ENCODE measurements at places on chromosomes 4 and X.

DNA sequence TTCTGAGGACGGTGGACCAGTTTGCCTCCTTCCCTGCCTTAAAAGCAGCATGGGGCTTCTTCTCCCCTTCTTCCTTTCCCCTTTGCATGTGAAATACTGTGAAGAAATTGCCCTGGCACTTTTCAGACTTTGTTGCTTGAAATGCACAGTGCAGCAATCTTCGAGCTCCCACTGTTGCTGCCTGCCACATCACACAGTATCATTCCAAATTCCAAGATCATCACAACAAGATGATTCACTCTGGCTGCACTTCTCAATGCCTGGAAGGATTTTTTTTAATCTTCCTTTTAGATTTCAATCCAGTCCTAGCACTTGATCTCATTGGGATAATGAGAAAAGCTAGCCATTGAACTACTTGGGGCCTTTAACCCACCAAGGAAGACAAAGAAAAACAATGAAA lies 255.3 kb downstream of the RAPGEF2 start:
- no peak for DNase-seq

GRCh38 chr4:185019456-185020292 lies 1.4 kb downstream of the HELT start:
- DNase-seq: no peak

DNA sequence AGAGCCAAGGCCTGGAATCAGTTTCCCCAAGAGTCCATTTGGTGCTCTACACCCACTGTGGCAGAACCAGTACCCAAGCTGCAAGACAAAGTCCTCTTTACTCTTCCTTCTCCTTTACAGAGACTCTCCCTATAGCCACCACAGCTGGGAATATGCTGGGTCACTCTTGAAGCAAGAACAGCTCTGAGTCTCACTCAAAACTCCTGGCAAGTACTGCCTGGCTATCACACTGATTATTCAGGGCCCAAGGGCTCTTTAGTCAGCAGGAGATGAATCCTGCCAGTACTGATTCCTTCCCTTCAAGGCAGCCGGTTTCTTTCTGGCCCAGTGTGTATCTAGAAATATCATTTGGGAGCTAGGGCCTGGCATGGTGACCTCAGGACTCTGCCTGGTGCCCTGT lies 130.9 kb downstream of the AR start:
- DNase-seq: no peak

DNA sequence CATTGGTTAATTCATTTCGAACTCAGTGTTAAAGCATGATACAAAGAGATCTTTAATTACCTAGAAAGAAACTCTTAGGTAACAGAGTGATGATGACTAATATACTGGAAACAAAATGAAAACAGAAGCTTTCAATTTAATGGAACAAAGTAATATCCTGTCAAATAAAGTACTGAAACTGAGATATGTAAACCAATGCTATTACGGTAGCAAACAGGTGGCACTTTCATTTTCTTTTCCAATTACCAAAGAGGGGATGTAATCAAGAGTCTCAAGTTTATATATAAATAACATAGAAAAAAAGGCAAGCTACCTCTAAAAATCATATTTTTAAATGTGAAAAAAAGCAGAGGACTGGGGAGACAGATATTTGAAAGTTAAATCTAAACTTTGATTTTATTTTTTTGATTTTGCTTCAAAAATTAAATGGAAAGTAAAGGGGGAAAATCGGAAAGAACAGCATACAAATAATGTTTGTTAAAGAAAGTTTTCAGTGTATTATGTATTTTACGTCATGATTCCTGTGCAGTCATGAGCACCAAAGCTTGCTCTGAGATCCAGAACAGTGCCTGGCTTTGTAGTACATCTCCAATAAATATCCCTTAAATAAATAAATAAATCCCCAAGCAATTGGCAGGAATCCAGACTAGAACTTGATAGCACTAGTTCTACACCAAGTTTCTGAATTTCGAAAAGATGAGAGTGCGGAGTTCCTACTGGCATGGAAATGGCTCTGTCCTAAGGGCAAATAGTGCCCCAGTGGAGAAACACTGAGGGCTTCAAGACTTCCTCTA lies 25.0 kb upstream of the RAPGEF2 start:
- DNase-seq: no peak

DNA sequence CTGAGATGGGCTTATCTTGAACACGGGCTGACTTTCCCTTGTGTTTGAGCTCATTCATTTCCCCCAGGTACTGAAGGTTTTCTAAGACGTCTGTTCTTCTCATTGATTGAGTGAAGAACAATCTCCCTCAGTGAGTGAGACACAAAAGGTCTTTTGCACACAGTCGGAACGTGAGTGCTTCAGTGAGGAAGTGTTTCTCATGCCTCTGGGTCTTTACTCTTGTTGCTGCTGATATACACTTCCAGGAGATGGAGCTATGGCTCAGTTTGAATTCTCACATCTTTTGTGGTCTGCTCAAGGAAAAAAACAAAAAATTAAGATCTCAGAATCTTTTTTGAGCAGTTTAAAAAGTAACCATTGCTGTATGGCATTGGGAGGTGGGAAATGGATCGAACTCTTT lies 981.9 kb upstream of the TENM3 start:
- no peak for DNase-seq

GRCh38 chrX:64885850-64886249 lies 90.4 kb downstream of the ZC4H2 start:
- no peak for DNase-seq

- no peak for DNase-seq
These were observed 188.1 kb downstream of the PAPSS1 start for GRCh38 chr4:107531927-107532326.

DNA sequence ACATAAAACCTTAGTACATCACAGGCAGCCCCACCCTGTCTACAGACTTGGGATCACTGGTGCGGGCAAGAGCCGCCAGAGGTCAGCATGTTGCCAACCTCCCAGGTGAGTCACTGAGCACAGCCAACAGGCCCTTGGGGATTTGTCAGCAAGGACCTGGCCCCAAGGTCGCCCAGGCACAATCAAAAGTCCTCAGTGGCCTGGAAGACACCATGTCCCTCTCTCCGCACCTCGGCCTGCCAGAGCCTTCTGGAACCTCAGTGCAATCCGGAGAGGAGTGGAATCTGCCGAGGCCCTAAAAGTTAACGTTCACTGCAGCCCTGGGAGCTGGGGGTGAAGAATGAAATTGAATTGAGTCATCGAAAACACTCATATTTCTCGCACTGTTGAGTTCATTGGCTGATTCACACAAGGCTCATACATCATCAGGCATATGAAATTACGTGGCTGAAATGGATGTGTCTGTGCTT lies 74.3 kb downstream of the WFS1 start:
- DNase-seq: no peak

DNA sequence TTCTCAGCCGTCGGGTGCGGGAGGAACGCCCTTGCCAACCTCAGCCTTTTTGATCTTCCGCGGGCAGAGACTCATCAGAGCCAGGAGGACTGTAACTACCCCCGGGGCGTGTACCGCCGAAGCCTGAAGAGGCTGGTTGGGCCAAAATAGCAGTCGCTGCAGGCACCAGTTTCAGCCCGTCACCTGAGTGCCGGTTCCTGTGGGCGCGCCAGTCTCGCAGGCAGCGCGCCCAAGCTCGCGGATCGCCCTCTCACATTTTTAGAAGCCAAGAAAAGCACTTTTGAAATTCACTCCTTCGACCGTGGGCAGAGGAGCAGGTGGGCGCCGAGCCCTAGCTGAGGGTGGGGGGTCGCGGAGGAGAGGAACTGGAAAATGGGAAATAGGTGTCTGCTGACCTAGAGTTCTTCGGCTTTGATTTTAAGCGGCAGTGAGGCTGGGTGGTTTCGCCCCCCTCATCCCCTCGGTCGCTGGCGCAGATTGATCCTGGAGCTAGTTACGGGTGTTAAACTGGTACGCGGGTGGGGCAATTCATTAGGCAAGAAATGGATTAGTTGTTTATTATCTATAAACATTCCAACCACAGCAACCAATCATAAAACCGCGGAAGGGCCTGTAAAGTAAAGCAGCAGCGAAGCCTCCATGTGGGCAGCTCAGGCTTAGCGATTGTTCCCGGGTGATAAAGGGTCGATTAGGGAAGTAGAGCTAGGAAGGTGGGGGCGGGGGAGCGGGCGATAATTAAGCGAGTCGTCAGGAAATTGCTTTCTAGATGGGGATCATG lies 69.2 kb downstream of the FBXO8 start:
- DNase-seq: no peak

DNA sequence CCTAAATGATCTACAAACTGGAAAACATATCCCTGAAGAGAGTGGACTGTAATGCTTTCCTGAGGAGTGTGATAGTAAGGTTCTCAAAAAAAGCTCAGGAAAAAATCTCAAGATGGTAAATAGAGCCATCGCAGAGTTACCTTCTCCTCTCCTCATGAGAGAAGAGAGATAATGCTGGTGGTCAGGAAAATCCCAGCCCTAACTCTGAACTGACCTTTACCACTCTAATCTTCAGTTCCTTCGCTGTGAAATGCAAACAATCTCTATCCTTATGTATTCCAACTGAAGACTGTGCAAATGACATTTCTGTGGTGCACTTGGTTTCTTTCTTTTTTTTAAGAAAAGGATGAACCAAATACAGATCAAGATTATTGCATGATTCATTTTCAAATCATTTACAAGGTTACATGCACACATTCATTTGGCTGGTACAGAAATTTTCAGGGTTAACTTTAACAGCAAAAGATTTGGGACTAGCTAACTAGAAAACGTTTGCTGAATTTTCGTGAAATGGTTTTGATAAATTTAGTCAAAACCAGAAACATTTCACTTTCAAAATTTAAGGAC lies 8.3 kb downstream of the PPM1K start:
- DNase-seq: no peak

GRCh38 chrX:67784712-67785111 lies 240.9 kb downstream of the AR start:
- DNase-seq: no peak

GRCh38 chrX:113892401-113892800 lies 691.5 kb upstream of the HTR2C start:
- no peak for DNase-seq

DNA sequence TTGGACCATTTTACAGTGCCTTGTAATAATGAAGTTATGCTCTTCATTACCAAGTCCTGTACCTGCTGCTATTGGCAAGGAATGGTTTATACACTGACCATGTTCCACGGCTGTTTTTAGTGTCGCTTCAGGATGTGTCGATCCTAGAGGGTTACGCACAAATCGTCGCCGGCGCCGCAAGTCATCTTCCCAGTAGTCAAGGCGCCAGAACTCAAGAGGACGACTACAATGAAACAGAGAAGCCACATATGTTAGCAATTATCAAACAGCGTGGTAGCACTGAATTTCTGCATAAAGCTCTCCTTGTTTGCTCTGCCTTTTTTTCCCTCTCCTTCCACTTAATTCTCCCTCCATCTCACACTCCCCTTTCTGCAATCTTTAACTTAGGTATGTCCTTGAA lies 17.0 kb downstream of the MAB21L2 start:
- DNase-seq: no peak

DNA sequence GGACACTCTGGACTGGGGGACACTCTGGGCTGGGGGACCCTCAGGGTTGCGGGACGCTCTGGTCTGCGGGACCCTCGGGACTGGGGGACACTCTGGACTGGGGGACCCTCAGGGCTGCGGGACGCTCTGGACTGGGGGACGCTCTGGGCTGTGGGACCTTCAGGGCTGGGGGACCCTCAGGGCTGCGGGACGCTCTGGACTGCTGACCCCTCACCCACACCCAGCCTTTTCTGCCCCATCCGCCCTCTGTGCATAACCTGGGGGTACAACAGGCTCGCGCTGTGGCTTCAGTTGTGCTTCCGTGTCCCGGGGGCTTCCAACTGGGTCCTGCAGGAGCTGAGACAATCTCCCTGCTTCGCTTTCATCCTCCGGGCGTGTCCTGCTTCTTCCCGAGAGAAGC lies 766.0 kb downstream of the TRIML1 start:
- DNase-seq: no peak

DNA sequence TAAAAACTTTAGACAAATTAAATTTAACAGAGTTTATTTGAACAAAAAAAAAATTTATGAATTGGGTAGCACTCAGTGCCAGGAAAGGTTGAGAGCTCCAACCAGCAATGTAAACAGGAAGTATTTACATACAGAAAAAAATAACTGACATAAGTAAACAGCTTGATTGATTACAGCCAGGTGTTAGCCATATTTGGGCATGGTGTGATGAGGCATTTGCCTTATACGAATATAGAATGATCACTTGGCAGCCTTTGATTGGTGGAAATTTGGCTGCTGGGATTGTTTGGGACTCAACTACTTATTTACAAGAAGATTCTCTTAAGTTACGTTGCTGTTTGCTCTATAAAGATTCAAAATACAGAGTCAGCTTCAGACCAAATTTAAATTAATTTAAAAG lies 172.0 kb downstream of the ADAM29 start:
- DNase-seq: no peak
